ENCODE measurements at places on chromosomes 11 and 22.

- DNase-seq = no peak
Observed at GRCh38 chr11:67522844-67523555, at the start of gene CABP2. CABP2 (minus strand) TSS chr11:67523446; CDS start chr11:67523326, 120 bp downstream.

GRCh38 chr11:131397675-131398074 is 27.3 kb downstream of the NTM start:
- DNase-seq = no peak

GRCh38 chr22:19821523-19822300 is 33.0 kb downstream of the GNB1L start:
- DNase-seq = no peak

DNA sequence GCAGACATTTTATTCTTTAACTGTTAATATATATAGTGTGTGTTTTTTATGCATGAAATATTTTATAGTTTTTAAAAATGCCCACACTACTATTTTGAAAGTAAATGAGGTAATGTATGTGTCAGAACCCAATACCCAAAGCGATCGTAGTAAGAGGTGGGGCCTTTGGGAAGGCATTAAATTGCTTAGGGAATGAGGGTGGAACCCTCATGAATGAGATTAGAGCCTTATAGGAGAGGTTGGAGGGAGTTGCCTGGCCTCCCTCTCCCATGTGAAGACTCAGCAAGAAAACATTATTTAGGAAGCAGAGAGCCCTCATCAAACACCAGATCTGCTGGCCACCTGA is 11.1 kb downstream of the KLHL35 start:
- DNase-seq = no peak

GRCh38 chr11:85717429-85717828 is 31.4 kb upstream of the CCDC89 start:
- no peak for DNase-seq

DNA sequence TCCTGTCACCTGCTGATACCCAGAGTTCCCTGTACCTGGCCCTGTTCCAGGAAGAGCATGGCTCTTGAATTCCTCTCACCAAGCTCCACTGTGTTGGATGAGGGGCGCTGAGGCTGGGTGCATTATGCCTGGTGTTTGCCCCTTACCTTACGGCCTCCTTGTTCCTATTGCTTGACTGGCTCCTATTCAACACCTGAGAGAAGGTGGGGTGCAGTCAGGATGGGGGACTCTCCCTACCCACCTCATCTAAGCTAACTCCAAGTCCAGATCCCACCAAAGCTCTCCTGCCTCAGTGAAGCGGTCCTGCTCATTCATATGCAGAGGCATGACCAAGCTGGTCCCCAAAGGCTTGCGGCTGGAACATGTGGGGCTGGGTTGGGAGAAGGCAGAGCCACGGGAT is 35.8 kb upstream of the RIC3 start:
- DNase-seq = no peak

DNA sequence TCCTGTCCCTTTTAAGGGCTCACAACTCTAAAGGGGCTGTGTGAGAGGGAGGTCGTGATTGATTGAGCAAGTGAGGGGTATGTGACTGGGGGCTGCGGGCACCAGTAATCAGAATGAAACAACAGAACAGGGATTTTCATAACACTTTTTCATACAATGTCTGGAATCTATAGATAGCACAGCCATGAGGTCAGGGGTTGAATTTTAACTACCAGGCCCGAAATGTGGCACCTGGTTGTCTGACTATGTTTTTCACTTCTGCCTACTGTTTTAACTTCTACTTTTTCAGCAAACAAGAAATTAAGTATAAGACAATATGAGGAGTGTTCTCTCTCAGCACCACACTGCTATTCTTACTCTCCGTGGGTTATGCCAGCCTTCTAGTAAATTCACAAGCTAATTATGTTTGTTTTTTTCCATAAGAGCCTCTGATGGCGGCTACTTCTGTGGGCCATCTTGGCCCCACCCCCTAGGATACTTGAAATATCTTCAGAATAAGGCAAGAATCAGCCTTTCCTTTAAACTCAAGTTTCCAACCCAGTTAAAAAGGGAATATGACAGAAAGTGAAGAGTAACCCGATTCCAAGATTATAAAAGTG is 552.8 kb upstream of the CHORDC1 start:
- no peak for DNase-seq

GRCh38 chr11:17611503-17612220 is 64.6 kb downstream of the OTOG start:
- DNase-seq = no peak

GRCh38 chr22:38868286-38868721 is 3.7 kb downstream of the CBX6 start:
- DNase-seq = no peak

GRCh38 chr11:87820011-87820410 is 355.2 kb downstream of the RAB38 start:
- DNase-seq = no peak

- DNase-seq = no peak
Observed at GRCh38 chr11:10633261-10633660, 60.3 kb downstream of the IRAG1 start.

DNA sequence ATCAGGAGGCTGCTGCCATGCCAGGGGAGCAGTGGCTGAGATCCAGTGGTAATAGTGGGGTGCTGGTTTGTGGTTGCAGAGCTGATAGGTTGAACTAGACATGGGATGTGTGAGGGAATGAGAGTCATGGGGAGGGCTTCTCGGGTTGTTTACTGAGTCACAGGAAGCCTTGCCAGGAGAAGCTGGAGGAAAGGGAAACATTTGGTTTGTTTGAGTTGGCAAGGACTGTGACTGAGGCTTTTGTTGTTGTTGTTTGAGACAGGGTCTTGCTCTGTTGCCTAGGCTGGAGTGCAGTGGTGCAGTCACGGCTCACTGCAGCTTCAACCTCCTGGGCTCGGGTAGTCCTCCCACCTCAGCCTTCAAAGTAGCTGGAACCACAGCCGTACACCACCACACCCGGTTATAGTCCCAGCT is 49.3 kb downstream of the CABIN1 start:
- no peak for DNase-seq

GRCh38 chr22:28542980-28543621 is 136.5 kb downstream of the TTC28 start:
- no peak for DNase-seq

GRCh38 chr11:19551457-19551856 is 161.2 kb upstream of the NAV2 start:
- no peak for DNase-seq

DNA sequence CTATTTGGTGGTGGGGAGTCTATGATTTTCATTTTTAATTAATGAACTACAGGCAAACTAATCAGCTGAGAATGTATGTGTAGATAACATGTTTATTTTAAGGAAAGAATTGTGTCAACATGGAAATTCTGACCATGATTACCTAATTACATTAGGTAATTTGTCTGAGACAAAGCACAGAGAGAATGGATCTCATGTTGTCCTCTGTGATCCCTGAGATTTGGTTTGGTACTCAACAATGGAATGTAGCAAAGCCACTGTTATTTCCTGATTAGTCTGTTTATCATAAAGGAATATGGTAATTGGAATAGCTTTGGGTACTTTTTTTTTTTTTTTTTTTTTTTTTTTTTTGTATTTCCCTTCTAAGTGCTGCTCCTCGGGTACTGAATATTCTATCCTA is 718.8 kb upstream of the ARHGAP42 start:
- no peak for DNase-seq

DNA sequence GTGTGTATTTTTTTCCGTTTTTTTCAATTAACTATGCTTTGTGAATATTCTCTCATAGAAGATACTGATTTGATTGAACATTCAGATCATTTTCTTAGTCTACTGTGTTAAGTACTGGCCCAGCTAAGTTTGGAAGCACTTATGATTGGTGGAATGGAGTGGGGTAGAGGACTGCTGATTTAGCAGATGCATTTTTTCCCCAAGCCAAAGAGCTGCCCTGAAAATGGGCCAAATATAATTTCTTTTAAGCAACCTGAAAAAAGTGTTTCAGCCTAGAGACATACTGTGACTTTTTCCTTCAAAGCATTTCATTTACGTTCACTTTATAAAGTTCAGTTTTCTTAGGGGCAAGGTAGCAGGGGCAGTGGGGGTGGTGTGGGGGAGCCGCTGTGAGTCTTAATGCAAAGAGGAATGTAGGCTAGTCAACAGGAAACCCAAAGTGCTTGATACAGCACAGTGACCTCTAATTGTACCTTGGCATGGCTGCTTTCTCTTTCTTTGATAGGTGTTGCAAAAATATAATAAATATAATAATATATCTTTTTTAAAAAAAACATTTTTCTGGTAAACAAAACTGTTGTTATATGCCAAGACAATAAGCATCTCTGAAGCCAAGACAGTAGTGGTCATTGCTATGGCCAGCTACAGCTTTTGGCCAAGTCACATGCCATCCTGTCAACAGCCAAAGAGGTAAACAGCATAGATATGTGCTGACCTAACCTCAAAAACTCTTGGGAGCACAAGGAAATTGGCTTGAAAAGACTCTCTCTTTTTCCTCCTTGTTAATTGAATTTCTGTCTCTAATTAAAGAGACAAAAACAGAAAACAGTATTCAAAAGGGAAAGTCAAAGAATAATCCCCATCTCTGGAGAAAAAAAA is 58.8 kb downstream of the LIF start:
- no peak for DNase-seq

- DNase-seq = no peak
Observed at GRCh38 chr11:117220568-117220967, 11.3 kb downstream of the PCSK7 start.
